ENCODE measurements at places on chromosomes 1 and 21. TPM values are rescaled to one million over a fixed set of nuclear protein-coding genes. Genes with fewer than 3 reads are reported as not detected.

SH2D5 gene
- total RNA-seq, result 0.12 TPM

SLC16A4 gene
- total RNA-seq, result 0.79 TPM

CRYAA gene
- not detected for total RNA-seq

BRINP3 gene
- 19.1 TPM for total RNA-seq

GFI1 gene
- 5.4 TPM for total RNA-seq

SELL gene
- 2.2 TPM for total RNA-seq

SYT6 gene
- 0.22 TPM for total RNA-seq

FAM72B gene
- 0.56 TPM for total RNA-seq

DHX9 gene
- total RNA-seq, result 164 TPM

ACTA1 gene
- total RNA-seq, result not detected

GBP4 gene
- total RNA-seq, result 2.1 TPM

FCRL1 gene
- total RNA-seq, result not detected

ICOSLG gene
- total RNA-seq, result 4.0 TPM

GOLPH3L gene
- 101 TPM for total RNA-seq

KCNN3 gene
- 2.5 TPM for total RNA-seq

ADCY10 gene
- 0.64 TPM for total RNA-seq

EFNA3 gene
- total RNA-seq, result 21.4 TPM

CYP4Z1 gene
- total RNA-seq, result not detected

OLFML3 gene
- 6.1 TPM for total RNA-seq

TMIGD3 gene
- 0.42 TPM for total RNA-seq

DCST2 gene
- 1.9 TPM for total RNA-seq

ERG gene
- total RNA-seq, result 6.7 TPM
